Hippocampal formation (tissue), 2 donors: ENCODE measurements at places on chromosomes 7 and 10.

- DNase-seq, result no peak
Observed at GRCh38 chr7:37054624-37055241, 330.4 kb upstream of the AOAH start.

GRCh38 chr7:33909318-33909717 lies 4.0 kb downstream of the BMPER start:
- no peak for DNase-seq

DNA sequence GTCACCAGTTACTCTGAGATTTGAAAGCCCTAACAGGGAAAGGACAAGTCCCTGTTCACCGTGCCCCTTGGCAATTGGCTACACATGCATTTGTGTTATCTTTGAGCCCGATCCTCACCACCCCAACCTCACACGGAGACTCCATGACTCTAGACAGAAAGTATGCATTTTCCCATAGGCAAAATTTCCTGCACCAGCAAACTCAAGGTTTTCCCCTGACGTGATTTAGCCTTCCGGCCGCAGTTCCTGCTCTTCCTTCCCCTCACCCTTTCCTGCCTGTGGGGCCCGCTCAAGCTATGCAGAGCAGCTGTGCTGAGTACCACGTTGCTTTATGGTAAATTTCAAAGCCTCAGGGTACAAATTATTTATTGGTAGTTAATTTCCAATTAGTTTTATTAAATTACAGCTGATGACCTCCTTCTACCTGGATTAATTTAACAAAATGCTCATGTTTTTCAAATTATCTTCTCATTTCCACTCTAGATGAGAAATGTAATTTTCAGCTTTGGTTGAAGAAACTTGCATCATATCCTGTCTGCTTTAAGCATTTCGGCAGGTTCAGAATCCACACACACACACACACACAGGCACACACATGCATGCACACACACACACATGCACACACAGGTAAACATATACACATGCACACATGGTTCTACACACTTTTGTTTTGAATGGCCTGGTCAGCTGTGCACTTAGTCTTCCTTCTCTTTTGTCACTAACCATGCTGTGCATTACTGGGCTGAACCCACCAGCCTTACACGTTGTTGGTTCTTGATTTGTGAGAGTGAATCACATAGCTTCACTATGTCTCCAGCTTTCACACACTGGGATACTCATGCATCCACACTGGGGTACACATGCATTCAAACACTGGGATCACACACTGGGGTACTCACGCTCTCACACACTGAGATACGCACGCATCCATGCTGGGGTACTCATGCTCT lies 283.1 kb upstream of the PITRM1 start:
- no peak for DNase-seq

DNA sequence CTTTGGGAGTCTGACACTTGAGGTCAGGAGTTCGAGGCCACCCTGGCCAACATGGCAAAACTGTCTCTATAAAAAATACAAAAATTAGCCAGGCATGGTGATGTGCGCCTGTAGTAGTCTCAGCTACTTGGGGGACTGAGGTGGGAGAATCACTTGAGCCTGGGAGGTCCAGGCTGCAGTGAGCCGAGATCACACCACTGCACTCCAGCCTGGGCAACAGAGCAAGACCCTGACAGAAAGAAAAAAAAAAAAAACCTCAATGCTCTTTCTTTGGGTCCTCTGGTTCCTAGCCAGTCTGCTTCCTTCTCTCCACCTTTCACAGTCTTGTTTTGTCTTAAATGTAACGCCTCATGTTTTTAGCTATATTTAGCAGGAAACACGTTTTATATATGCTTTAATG lies 9.4 kb downstream of the OGDH start:
- no peak for DNase-seq

DNA sequence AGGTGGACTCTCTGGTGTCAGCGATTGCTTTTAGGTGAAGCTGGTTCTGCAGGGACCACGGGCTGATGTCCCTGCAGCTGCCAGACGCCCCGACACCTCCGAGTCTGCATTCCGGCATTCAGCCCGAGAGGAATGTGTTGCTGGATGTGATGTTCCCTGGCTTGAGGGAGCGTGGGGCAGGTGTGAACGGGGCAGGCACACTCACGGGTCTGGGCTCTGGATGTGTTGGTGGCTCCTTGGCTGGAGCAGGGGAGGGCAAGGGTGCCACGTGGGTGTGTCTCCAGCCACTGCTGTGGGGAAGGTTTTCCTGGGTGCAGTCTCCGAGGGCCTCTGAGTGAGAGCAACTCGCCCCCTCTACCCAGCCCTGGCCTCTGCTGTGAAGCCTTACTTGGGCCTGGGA lies 140.5 kb downstream of the CAMK1D start:
- no peak for DNase-seq

GRCh38 chr10:43691485-43691884 lies 42.8 kb upstream of the ZNF32 start:
- DNase-seq, result no peak

DNA sequence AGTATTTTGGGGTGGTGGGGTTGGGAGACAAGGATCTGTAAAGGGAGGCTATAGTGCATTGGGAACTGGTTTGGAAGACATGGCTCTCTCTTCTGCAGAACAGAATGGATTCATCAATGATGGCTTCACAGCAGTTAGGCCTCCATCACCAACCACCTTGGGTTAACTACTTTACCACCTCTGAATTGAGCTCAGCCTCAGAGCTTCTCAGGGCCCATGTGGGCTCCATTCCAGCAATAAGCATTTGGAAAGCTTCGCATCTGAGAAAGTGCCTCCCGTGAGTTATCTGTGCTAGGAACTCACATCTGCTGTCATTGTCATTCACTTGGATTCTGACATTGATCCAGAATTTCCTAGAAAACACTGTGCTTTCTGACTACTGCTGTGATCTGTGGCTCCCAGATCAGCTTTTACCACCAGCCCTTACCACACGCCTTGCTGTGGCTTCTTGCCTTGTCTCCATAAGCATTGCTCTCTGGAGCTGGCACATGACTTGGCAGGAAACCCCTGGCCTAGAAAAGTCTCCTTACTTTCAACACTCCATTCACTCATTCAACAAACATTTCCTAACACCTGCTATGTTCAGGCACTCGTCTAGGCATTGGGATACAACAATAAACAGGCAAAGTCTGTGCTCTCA lies 70.7 kb upstream of the ADO start:
- no peak for DNase-seq

- no peak for DNase-seq
Observed at GRCh38 chr7:16587790-16588189, 57.8 kb downstream of the ANKMY2 start.

GRCh38 chr7:140056431-140057142 lies 6.2 kb downstream of the PARP12 start:
- DNase-seq, result no peak

DNA sequence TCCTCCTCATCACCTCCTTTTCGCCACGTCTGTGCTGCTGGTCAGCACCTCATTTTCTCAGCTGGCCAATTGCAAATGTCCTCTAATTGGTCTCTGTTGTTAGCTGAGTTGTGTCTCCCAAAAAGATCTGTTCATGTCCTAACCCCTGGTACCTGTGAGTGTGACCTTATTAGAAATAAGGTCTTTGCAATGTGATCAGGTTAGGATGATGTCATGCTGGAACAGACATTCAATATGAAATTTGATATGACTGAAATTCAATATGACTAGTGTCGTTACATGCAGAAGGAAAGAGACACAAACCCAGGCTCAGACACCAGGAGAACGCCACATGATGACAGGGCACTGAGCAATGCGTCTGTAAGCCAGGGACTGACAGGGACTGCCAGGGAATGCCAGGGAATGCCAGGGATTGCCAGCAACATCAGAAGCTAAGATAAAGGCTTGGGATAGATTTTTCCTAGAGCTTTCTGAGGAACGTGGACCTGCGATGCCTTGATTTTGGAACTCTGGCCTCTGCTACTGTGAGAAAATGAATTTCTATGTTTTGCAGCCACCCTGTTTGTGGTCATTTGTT lies 77.5 kb upstream of the CXCL12 start:
- DNase-seq, result no peak

GRCh38 chr10:64394744-64395143 lies 873.5 kb downstream of the REEP3 start:
- DNase-seq, result no peak

DNA sequence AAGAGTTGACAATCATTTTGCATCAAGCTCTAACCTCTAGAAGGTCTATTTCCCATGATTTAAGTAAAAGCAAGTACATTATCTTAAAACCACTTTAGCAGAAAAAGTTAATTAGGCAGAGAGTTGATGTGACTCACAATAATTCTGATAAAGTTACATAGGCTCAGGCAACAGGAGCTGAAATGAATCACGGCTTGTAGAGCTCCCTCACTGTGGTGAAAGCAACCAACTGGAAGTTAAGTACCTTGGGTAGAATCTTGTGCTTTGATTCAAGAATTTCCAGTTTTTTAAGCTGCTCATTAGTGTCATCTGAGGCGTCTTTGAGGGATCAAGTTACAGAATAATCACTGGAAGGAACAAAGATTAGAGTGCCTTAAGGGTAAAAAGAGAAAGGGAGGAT lies 68.9 kb upstream of the NFE2L3 start:
- DNase-seq, result no peak

DNA sequence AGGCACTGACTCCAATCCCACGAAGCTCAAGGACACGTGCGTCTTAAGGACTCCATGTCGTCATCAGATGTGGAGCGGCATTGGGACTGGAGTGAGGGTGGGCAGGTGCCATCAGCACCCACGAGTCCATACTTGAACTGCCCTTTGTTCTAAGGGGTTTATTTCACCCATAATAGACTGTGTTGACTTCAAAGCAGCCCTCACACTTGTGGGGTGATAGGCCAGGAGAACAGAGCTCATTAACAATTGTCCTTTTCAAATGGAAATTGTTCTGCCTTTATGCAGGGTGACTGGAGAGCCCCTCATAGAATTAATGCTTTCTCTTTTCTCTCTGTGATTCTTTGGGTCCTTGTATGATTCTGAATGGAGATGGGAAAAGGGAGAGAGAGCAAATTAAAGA lies 376.9 kb upstream of the MGMT start:
- DNase-seq, result no peak

GRCh38 chr10:121303287-121303890 lies 294.9 kb downstream of the FGFR2 start:
- no peak for DNase-seq

DNA sequence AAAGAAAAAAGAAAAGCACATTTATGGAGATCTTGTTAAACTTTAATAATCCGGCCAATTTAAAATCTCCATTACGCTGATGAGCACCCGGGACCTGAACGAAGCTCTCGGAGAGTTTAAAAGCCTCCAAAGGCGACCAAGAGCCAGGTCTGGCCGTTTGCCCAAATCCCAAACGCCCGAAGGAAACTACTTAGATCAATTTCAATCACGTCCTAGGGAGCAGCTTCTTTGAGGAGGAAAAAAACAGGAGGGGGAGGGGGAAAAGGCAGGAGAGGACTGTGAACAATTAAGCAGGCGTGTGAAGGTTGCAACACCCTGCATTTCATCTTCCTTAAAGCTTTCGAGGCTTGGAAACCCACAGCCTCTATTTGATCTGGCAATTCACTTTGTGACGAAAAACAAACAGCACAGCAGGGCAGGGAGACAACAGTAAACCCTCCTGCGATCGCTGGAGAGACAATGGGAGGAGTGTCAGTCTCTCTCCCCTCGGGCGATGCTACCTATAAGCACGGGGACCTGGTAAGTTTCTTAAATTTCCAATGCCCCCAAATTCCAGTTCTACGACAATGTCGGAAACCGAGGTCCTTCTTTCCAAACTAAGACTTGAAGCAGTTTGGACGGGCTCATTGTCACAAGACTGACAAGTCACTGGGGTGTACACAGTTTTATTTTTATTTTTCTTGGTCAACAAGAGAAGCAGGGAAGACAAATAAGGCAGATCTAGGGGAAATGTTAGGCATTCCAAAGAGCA lies 1.2 kb downstream of the KLF6 start:
- DNase-seq, result peak; percentile 68
